Stimulated activated CD8-positive, alpha-beta memory T cell treated with anti-CD3 and anti-CD28 coated beads, Interleukin-2, amount 100 ng/mL, for 1 hour (primary cell): ENCODE measurements at places on chromosomes 7 and 10.

DNA sequence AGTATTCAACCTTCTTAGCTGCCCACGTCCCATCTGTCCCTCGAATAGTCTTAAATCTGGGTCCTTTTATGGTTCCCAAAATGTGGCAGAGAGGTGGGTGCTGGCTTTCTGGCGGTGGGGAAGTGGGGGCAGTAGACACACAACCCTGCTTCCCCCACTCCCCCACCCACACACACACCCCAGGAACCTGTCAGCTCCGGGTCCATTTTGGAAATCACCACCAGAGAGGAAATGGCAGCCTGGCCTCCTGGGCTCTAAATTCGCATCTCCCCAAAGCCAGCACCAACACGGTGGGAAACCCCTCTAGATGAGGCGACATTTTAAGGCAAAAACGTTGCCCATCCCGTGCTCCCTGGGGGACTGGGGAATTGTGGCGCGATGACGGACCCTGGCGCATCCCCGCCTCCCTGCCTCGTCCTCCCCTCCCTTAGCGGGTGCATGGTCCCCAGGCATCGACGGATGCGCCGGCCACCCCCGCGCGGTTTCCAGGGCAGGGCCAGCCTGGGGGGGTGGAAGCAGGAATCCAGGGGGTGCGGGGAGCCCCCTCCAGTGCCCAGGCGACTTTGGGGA lies 702 bp downstream of the TMEM130 start:
- DNase-seq = no peak

DNA sequence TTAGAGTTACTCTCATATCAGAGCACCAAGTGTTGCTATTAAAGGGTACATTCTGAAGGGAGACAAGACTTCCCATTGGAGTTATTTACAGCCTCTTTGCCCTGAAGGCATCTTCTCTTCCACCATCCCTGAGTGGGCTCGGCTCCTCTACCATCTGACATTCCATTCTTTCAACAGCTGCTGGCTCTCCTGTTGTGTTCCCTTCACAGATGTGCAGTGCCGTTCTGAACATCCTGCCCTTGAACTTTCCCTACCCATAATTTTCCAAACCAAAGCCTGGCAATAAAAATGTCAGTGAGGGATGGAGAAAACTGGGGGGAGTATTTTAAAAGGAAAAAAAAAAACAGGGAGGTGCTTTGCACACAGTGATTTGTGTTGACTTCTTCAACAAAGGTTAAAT lies 392.9 kb downstream of the KCNMA1 start:
- no peak for DNase-seq

GRCh38 chr7:13639396-13639795 lies 350.1 kb downstream of the ETV1 start:
- no peak for DNase-seq

DNA sequence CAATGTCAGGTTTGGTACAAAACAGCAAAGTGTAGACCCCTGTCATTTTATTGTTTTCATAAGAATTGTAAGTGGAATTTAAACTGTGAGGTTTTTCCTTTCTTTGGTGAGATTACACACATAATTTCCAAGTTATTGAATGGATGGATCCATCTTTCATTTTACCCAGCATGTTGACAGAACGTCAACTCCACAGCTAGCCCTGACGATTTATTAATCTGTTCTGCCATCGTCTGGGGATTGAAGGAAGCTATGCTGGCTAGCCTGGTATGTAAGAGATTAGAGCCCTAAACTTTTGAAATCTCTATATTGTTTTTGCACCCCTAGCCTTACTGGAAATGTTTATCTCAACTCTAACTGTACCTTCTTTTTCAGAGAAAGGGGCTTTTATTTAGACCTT lies 8.6 kb downstream of the WNT16 start:
- DNase-seq = no peak

- DNase-seq = no peak
These were observed 41.3 kb downstream of the ZNF467 start for GRCh38 chr7:149732111-149732561.

DNA sequence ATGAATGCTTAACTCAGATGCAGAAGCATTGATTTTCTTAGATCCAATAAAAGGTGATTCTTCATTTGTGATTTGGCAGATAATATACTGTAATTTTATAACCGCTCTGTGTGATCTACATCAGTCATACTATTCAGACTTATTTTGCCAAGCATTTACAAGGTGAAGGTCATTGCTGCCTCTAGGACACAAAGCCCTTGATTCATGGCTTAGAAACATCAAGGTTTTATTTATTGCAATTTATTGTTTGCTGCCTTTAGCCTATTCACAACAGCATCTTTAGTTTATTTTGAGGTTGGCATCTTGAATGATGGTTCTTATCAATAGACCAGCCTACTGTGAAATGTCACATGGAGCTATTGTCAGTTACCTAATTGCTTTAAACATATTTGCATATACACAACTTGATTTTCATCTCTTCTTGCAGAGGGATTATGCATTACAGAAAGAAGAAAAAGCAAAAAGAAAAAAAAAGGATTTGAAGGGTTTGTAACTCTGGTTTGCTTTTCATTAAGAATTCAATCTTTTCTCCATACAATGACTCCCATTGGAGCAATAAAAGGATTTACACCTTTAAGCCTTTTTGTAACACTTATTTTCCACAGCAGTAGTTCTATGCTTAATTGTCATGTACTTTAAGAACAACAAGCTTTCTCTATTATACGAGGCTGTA lies 1371.6 kb upstream of the CELF2 start:
- DNase-seq = no peak
